ENCODE measurements at places on chromosomes 3 and 15.

- peak; percentile 87 for DNase-seq
Measured at GRCh38 chr3:58260261-58260731, 22.7 kb downstream of the ABHD6 start.

DNA sequence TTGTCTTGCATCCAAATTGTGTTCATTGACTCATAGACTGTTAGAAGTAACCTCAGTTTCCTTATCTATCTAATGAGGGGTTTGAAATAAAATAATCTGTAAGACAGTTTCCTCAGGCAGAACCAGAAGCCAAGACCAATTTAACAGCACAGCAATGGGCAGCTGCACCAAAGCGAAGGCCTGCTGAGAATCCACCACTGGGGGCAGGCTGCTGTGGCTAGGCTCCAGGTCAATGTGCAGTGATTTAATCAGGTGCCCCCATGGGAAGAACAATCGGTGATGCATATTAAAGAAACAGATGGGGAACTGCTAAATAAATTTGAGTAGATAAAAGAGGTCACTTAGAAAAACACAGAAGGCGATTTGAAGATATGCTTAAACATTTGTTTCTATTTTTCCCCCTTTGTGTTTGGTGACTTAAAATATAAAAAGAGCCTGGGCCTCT, 28.0 kb upstream of the TMOD3 start:
- peak; percentile 49 for DNase-seq

- peak; percentile 13 for DNase-seq
Measured at GRCh38 chr15:80778621-80778963, 578 bp upstream of the CEMIP start.

GRCh38 chr15:52651114-52651513, 28.1 kb downstream of the ATOSA start:
- DNase-seq, result peak; percentile 22

GRCh38 chr3:122773944-122774509, 19.6 kb downstream of the HSPBAP1 start:
- no peak for DNase-seq

DNA sequence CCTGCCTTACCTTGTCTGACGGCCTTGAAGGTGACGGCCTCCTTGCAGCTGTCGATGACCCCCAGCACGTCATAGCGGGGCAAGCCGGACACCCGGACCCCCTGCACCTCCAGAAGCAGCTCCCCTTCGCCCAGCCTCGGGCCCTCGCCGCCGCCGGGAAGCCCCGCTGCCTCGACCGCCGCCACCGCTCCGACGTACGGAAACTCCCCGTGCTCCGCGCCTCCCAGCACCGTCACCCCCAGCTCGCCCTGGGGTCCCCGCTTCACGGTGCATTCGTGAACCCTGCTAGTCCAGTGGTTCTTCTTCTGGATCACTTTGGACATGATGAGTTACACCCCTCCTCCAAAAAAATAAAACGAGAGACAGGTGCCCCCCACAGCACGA, 740 bp downstream of the MAGI1 start:
- DNase-seq, result no peak

GRCh38 chr15:59594493-59594942, 17.1 kb upstream of the GCNT3 start:
- DNase-seq, result no peak
